ENCODE measurements at places on chromosomes 4 and X. TPM values are rescaled to one million over a fixed set of nuclear protein-coding genes. Genes with fewer than 3 reads are reported as not detected.

GRCh38 chr4:26441102-26441501 lies 49.2 kb downstream of the CCKAR start:
- peaks cover 5% of the 10 kb centered on the region for H3K4me1 ChIP-seq
- H3K27me3 ChIP-seq, result no peaks in the 10 kb centered on the region
- DNase-seq, result no peak
- H3K27ac ChIP-seq, result no peak overlapping the region
- H3K4me3 ChIP-seq, result no peak overlapping the region

SHROOM3 gene
- total RNA-seq, result 1.3 TPM

GRCh38 chrX:3345281-3346191 lies 916 bp downstream of the MXRA5 start:
- H3K4me3 ChIP-seq, result peak overlapping the region; percentile 32
- H3K4me1 ChIP-seq, result no peaks in the 10 kb centered on the region
- H3K36me3 ChIP-seq, result no peaks in the 10 kb centered on the region
- H3K27ac ChIP-seq, result no peak overlapping the region
- DNase-seq, result no peak

MAGEC3 gene
- not detected for total RNA-seq

GRCh38 chr4:15374656-15375055 lies 53.2 kb upstream of the C1QTNF7 start:
- H3K36me3 ChIP-seq, result no peaks in the 10 kb centered on the region
- peak overlapping the region; percentile 29 for H3K4me3 ChIP-seq
- no peaks in the 10 kb centered on the region for H3K4me1 ChIP-seq
- H3K27ac ChIP-seq, result peak overlapping the region; percentile 43
- no peaks in the 10 kb centered on the region for H3K27me3 ChIP-seq

PRKG2 gene
- not detected for total RNA-seq

DNA sequence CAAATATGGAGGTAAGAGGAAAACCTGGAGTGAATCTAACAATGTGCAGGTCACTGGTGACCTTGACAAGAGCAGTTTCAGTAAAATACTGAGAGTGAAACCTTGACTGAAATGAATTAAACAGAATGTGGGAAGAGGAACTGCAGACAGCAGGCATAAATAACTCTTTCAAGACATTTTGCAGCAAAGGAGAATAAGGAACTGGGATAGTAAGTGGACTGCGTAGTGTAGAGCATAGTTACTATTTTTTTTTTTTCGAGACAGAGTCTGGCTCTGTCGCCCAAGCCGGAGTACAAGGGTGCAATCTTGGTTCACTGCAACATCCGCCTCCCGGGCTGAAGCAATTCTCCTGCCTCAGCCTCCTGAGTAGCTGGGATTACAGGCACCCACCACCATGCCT lies 24.0 kb downstream of the RBMX start:
- no peak overlapping the region for H3K4me3 ChIP-seq
- H3K36me3 ChIP-seq, result peaks cover 7% of the 10 kb centered on the region
- H3K27ac ChIP-seq, result no peak overlapping the region
- DNase-seq, result no peak
- no peaks in the 10 kb centered on the region for H3K4me1 ChIP-seq

- H3K27me3 ChIP-seq, result no peaks in the 10 kb centered on the region
- no peaks in the 10 kb centered on the region for H3K4me1 ChIP-seq
- no peak for DNase-seq
- H3K27ac ChIP-seq, result no peak overlapping the region
- H3K36me3 ChIP-seq, result no peaks in the 10 kb centered on the region
- H3K4me3 ChIP-seq, result no peak overlapping the region
These were observed 46.8 kb downstream of the TRIM61 start for GRCh38 chr4:164930647-164931046.

CDX4 gene
- total RNA-seq, result not detected

DNA sequence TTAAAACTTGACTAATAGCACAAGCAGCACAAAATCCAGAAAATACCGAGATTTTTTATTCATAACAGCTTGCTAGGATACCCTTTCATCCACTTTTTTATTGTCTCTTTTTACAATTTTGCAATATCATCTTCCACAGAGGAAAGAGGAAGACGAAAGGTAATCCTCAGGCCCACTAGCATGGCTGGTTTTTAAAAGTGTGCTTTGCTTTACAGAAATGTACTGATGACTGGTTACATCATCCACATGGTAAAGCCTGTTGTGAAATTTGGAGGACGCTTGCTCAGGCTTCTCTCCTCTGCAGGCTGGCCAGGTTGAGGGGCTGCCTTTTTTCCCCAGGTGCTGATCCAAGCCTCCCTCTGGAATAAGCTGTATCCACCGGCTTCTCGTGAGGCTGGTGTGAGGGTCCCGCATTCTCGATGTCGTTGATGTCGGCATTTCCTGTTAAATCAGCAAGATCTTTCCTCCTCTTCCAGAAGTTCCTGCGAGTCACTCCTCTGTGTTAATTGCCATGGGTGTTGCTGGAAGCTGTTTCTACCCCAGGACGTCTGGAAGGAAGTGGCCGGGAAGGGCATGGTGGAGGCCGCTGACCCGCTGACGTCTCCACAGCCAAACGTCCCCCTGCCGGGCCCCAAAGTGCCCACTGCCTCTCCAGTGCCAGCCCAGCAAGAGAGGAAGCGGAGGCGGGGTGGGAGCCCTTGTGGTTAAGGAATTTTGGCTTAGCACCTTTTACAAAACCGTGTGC lies 5.8 kb upstream of the DGKQ start:
- H3K36me3 ChIP-seq, result no peaks in the 10 kb centered on the region
- no peak overlapping the region for H3K27ac ChIP-seq
- H3K4me1 ChIP-seq, result no peaks in the 10 kb centered on the region
- H3K27me3 ChIP-seq, result no peaks in the 10 kb centered on the region
- no peak for DNase-seq
- no peak overlapping the region for H3K4me3 ChIP-seq

DNA sequence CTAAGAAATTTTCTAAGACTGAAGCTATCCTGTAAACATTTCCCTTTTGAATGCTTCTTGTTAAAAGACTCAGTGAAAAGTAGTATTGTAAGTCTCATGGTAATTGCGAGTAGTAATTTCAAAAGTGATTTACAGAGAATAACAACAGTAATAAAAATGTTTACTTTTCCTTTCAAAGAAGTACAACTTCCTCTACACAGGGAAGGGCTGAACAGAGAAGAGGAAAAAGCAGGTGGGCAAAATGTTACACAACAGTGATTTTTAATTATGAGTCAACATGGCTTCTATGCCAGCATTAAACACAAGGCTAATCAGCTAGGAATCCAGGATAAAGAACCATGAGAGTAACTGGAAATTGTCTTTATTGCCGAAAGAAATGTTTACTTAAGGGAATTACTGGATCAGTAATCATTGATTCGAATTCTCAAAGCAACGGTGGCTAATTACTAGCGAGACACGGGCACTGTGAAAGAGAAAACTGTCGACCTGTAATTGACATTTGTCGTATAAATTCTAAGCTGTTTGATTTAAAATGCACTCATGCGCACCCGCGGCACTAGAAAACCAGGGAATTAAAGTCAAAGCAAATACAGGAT lies 15.4 kb downstream of the UTP3 start:
- no peak for DNase-seq
- H3K4me1 ChIP-seq, result peaks cover 16% of the 10 kb centered on the region
- no peaks in the 10 kb centered on the region for H3K36me3 ChIP-seq
- H3K27ac ChIP-seq, result peak overlapping the region; percentile 93

RAI2 gene
- total RNA-seq, result 5.4 TPM

TMEM271 gene
- total RNA-seq, result not detected

DNA sequence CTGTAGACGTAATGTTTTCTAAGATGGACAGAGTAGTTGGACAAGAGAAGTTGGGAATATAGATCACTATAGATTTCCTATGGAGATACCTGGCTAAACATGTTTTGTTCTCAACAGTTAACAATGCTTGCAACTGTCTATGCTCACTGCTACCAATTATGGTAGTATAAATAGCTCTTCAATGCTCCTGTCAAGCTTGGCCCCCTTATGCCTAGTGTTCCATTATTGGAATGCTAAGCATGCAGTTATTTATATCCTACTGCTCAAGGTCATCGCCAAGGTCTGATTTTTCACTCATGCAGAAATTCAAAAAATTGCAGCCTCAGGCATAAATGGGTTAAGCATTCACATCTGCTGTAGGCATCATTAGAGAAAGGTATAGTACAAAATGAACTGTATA lies 519.0 kb downstream of the IL15 start:
- no peak overlapping the region for H3K4me3 ChIP-seq
- DNase-seq, result no peak
- H3K4me1 ChIP-seq, result peaks cover 4% of the 10 kb centered on the region
- H3K36me3 ChIP-seq, result no peaks in the 10 kb centered on the region
- no peak overlapping the region for H3K27ac ChIP-seq

DCAF4L1 gene
- 1.7 TPM for total RNA-seq

FRMPD3 gene
- total RNA-seq, result not detected

- DNase-seq, result no peak
- no peak overlapping the region for H3K4me3 ChIP-seq
- H3K36me3 ChIP-seq, result no peaks in the 10 kb centered on the region
- no peaks in the 10 kb centered on the region for H3K27me3 ChIP-seq
- no peaks in the 10 kb centered on the region for H3K4me1 ChIP-seq
These were observed 347.4 kb upstream of the FGF13 start for GRCh38 chrX:139058831-139059495.

CCDC110 gene
- total RNA-seq, result 0.97 TPM

GRCh38 chr4:164251257-164251656 lies 502.7 kb upstream of the SMIM31 start:
- H3K4me1 ChIP-seq, result no peaks in the 10 kb centered on the region
- H3K27me3 ChIP-seq, result no peaks in the 10 kb centered on the region
- H3K27ac ChIP-seq, result no peak overlapping the region
- H3K36me3 ChIP-seq, result no peaks in the 10 kb centered on the region

GPR82 gene
- total RNA-seq, result not detected

- H3K4me1 ChIP-seq, result no peaks in the 10 kb centered on the region
- no peaks in the 10 kb centered on the region for H3K27me3 ChIP-seq
- no peak overlapping the region for H3K4me3 ChIP-seq
- H3K36me3 ChIP-seq, result no peaks in the 10 kb centered on the region
These were observed 22.4 kb downstream of the MAP7D3 start for GRCh38 chrX:136228839-136229207.

CXCL8 gene
- 0.22 TPM for total RNA-seq

GRCh38 chr4:56655209-56655626 lies 25.9 kb downstream of the HOPX start:
- DNase-seq, result peak; percentile 63
- peak overlapping the region; percentile 88 for H3K27ac ChIP-seq
- H3K36me3 ChIP-seq, result no peaks in the 10 kb centered on the region
- H3K4me3 ChIP-seq, result peak overlapping the region; percentile 64
- H3K4me1 ChIP-seq, result peaks cover 45% of the 10 kb centered on the region

FAM9B gene
- not detected for total RNA-seq

DNA sequence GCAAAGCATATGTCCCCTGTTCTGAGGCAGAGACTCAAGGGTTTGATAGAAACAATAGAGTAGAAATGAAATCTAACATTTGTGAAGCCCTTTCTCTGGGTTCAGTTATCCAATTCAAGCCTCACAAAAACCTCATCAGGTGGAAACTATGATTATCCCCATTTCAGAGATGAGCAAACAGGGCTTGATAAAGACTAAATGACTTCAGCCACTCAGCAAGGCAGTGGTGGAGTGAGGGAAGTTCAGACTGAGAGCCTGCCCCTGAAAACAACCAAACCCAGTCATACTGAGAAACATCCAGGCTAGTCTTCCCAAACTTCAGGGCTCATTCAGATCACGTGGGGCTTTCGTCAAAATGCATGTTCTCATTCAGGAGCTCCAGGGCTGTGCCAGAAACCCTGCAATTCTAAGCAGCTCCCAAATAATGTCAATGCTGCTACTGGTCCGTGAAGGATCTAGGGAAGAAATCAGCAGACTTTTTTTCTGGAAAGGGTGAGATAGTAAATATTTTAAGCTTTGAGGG lies 109.6 kb upstream of the KIT start:
- H3K27me3 ChIP-seq, result no peaks in the 10 kb centered on the region
- H3K27ac ChIP-seq, result no peak overlapping the region
- no peaks in the 10 kb centered on the region for H3K36me3 ChIP-seq
- H3K4me3 ChIP-seq, result no peak overlapping the region

All from gastrocnemius medialis (tissue), 4 donors.